ENCODE measurements at places on chromosomes 16 and 17. TPM values are rescaled to one million over a fixed set of nuclear protein-coding genes. Genes with fewer than 3 reads are reported as not detected.

TBC1D28 gene
- not detected for polyA plus RNA-seq

C16orf74 gene
- polyA plus RNA-seq = 1.9 TPM

YBX2 gene
- polyA plus RNA-seq = 4.1 TPM

ST6GALNAC2 gene
- 8.1 TPM for polyA plus RNA-seq

MYO18A gene
- 43.8 TPM for polyA plus RNA-seq

DNAAF8 gene
- 2.2 TPM for polyA plus RNA-seq

KIF2B gene
- polyA plus RNA-seq = not detected

PPY gene
- 0.45 TPM for polyA plus RNA-seq

FOXO3B gene
- 4.2 TPM for polyA plus RNA-seq

CD300E gene
- polyA plus RNA-seq = 0.10 TPM

CDH8 gene
- polyA plus RNA-seq = 4.6 TPM

GRCh38 chr17:49987681-49988441 is 7.2 kb downstream of the DLX3 start:
- DNase-seq = no peak

DNA sequence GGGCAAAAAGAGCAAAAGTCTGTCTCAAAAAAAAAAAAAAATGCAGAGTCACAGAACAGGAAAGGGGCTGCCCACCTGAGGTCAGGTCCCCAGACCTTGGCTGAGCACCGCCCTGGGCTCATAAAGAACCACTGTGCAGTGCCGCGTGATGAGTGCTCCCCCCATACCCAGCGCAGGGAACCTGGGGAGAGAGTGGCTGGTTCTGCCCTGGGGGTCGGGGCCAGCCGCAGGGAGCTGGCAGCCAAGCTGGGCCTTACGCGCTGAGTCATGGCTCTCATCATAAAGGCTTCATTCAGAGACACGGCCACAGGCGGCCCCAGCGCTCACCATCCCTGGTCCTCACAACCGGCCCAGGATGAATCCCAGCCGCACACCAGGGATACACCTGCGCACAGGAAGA is 80.7 kb downstream of the RAB11FIP4 start:
- DNase-seq = no peak

DNA sequence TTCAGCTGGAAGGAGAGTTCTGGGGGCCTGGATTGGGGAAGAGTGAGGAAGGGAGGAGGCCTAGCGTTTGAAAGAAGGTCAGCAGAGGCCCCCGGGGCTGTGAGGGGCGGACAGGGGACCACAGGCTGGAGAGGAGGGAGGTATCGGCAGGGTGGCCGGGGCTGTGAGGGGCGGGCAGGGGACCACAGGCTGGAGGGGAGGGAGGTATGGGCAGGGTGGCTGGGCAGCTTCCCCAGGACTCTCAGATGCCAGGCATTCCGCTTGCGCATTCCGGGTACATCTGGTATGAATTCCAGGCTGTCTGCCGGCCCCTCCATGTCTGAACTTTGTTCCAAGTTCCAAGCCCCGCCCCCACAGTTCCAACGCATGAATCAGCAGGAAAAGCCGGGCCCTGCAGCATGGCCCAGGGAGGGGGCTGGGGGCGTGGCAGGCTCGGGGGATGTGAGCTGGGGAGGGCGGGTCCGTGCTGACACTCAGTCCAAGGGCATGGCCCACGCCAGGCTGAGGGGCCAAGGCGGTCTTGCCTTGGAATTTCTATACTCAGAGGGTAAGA is 4.3 kb upstream of the TLCD2 start:
- peak; percentile 90 for DNase-seq

- DNase-seq = peak; percentile 60
These were observed 352 bp downstream of the MARF1 start for GRCh38 chr16:15642557-15643047.

- DNase-seq = no peak
These were observed 48.2 kb downstream of the IGF2BP1 start for GRCh38 chr17:49045376-49045775.

DNA sequence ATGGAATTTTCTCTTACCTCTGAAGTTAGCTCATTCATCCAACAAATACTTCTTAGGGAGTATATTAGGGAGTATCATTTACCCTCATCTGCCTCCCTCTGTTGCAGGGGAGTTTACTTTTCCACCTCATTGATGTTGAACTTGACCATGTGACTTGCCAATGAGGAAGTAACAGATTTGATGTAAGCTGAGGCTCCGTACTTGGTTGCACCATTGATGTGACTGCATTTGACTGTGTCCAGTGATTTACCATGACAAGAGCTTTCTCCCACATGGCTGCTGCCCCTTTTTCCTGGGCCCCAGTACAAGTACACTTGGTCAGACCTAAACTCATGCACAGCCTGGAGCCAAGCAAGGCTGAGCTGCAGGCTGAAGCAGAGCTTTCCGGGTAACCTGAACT is 81.6 kb upstream of the HS3ST2 start:
- peak; percentile 68 for DNase-seq

GRCh38 chr17:41256291-41256685 is 1.1 kb downstream of the KRTAP9-9 start:
- DNase-seq = no peak

DNA sequence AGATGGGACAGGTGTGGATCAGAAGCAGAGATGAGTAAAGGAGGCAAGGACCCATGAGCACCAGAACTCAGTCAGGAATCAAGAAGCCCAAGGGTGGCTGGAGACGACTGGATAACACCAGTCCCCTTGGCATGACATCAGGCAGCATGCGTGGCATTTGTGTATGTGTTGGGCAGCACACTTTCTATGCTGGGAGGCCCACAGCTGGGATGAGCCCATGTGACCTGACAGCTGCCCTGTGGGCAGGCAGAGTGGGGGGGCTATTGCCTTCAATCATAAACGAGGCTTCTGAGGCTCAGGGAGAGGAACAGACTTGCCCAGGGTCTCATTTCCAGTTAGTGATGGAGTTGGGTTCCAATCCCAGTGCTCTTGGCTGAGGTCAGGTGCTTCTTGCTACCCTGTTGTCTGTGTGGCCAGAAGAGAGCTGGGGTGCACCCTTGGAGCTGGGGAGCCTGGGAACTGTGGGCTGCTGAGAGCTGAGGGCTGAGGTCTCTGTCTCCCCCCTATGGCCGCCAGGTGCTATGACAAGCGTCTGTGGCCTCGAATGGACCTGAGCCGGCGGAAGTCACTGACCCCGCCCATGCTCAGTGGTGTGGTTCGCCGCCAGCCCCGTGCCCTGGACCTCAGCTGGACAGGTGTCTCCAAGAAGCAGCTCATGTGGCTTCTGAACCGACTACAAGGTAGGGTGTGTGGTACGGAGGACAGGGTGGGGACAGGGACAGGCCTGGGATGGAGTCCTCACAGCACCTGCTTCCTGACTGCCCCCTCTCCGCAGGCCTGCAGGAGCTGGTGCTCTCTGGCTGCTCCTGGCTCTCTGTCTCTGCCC is 7.1 kb upstream of the ORAI3 start:
- DNase-seq = peak; percentile 53

- no peak for DNase-seq
These were observed 40.9 kb downstream of the ENGASE start for GRCh38 chr17:79115487-79115886.

- no peak for DNase-seq
These were observed 6.2 kb downstream of the FSCN2 start for GRCh38 chr17:81534157-81535006.

DNA sequence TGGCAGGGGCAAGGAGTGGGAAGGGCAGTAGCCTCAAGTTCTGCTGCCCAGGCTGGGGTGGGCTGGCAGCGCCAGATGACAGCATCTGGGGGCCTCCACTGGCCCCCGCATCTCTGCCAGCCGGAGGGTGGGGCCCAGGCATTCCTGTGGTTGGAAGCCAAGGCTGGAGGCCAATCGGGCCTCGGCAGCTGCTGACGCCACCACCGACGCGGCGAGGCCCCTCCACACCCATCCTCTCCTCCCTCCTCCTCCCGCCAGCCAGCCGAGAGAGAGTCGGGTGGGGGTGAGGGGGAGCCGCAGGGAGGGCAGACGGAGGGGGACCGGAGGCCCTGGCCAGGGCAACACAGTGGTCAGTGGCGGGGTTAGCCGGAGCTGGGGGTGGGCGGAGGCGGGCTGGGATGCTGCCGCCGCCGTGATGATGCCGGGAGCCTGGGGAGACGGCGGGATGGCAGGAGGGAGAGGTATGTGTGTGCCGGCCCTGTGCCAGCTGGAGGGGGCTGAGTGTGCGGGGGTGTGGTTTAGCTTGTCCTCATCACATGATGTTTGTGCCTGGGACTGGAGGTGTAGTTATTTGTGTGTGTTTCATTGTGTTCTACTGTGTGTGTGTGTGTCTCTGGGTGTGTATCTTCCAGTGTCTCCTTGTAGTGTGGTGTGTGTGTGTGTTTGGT is 36.6 kb downstream of the ARHGAP23 start:
- peak; percentile 83 for DNase-seq

DNA sequence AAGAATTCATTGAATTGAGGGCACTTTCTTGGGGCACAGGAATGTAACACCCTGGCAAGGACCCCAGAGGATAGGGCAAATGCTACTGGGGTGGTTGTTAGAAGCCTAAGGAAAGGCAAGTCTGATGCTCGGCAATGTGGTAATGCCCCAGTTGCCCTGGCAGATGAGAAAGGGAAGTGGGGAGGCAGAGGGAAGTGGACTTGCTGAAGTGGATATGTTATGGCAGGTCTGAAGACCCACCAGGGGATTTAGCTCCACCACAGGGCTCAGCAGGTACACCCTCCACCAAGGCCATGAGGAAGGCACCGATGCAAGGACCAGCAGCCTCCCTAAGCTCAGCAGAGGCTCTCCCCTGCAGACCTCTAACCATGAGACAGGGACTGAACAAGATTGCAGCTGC is 184.8 kb downstream of the IRX5 start:
- no peak for DNase-seq

DNA sequence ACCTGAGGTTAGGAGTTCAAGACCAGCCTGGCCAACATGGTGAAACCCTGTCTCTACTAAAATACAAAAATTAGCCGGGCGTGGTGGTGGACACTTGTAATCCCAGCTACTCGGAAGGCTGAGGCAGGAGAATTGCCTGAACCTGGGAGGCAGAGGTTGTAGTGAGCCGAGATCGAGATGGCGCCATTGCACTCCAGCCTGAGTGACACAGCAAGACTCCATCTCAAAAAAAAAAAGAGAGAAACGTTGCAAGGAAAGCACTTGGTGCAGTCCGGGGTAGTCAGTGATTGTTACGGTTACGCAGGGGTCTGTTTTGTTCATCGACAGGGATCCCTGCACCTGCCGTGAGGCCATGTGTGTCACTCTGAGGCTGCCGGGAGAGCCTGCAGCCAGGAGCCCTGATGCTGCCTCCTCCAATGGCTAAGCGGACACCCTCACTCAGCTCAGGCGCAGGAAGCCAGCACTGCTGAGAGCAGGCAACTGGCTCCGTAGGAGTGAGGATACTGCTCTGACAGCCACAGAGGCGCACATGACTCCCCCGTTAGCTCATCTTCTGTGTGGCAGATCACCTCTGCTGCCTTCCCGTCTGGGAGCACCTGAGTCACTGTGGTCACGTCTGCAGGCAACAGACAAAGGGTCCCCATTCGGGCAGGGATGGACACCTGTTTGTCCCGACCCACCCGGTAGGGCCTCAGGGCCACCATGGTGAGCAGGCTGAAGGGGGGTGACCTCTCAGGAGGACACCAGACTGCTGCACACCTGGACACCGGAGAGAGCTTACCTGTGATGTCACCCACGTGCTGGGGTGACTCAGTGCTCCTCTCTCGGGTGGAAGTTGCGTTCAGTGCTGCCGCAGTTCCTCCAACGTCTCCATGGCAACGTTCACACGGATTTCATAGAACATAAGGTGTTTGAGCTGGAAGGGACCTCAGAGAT is 5.2 kb upstream of the RAB26 start:
- DNase-seq = no peak

DNA sequence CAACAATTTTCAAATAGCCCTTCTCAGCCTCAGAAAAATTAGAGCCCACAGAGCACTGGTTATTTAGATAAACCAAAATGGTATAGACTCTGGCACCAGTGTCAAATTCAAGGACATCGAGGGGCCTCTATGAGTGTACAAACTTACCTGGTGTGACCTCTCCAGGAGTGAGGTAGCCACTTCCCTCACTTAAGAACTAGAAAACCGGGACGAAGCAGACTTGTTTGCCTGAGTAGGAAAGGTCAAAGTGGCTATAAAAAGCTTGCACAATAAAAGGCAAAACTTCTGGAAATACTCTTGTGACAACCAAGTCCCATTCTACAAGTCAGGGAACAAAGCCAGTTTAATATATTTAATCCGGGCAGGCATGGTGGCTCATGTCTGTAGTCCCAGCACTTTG is 39.2 kb upstream of the PRSS54 start:
- no peak for DNase-seq

Data from left kidney (tissue), 8 donors.